ENCODE measurements at places on chromosomes 7 and 10. TPM values are rescaled to one million over a fixed set of nuclear protein-coding genes. Genes with fewer than 3 reads are reported as not detected.

DNA sequence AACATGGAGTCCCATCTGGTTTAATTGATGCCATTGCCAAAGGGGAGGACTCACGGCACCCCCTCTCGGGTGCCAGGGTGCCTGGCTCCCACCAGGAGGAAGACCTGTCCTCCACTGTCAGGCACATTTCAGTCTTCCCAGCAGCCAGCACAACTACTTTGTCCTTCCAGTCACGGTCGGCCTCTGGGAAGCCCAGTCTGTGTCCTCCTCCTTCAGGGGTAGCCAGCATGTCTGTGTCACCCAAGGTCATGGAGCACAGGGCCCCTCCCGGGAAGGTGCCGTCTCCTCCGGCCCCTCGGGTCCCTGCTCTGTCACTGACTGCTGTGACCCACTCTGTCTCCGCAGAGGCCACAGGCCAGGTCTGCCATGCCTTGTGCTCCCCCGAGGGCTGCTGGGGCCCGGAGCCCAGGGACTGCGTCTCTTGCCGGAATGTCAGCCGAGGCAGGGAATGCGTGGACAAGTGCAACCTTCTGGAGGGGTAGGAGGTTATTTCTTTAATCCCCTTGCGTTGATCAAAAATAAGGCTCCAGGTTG, 142.4 kb downstream of the EGFR start:
- H3K4me1 ChIP-seq, result peaks cover 14% of the 10 kb centered on the region
- peaks cover 78% of the 10 kb centered on the region for H3K36me3 ChIP-seq
- H3K27ac ChIP-seq, result no peak overlapping the region
- no peaks in the 10 kb centered on the region for H3K27me3 ChIP-seq

DNA sequence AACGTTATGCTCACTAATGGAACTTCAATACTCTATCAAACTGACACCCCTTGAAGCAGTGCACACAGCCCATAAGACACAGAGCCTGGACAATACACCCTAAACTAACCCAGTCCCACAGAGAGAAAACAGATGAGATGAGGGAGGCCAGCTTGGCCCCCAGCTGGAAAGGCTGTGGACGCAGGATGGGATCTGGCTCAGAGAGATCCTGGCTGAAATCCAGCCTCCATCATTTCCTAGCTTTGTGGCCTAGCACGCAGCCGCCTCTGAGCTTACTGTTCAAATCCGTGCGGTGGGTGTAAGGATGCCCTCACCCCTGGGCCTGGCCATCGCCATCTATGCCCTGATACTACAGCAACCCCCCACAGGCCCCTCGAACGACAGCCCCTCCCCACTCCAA, 32.7 kb downstream of the SNX8 start:
- H3K27me3 ChIP-seq, result no peaks in the 10 kb centered on the region
- H3K27ac ChIP-seq, result no peak overlapping the region
- H3K4me3 ChIP-seq, result no peak overlapping the region
- DNase-seq, result no peak

DNA sequence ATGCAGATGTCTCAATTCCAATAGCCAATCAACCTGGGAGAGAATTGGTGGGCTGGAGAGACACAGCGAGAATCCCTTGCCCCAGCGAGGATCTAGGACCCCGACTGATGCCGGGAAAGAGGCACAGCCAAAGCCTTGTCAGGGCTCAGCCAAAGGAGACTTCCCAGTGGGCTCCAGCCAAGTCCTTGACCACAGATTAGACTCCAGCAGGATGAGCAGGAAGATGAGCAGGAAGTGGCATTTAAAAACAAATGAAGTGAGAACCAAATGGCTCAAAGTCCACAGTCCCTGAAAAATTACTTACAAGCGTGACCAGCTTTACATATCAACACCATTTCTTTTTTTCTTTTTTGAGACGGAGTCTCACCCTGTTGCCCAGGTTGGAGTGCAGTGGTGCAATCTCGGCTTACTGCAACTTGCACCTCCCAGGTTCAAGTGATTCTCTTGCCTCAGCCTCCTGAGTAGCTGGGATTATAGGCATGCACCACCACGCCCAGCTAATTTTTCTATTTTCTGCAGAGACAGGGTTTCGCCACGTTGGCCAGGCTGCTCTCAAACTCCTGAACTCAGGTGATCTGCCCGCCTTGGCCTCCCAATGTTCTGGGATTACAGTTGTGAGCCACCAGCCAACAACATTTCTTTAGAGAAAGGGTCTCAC, 40.2 kb downstream of the CTBP2 start:
- H3K4me3 ChIP-seq, result no peak overlapping the region
- DNase-seq, result no peak
- no peaks in the 10 kb centered on the region for H3K27me3 ChIP-seq
- peaks cover 15% of the 10 kb centered on the region for H3K36me3 ChIP-seq

- H3K27ac ChIP-seq, result peak overlapping the region; percentile 97
- peak; percentile 62 for DNase-seq
- H3K4me1 ChIP-seq, result peaks cover 35% of the 10 kb centered on the region
- H3K27me3 ChIP-seq, result no peaks in the 10 kb centered on the region
- H3K4me3 ChIP-seq, result peak overlapping the region; percentile 83
Measured at GRCh38 chr10:50417486-50417885, 166.2 kb upstream of the ASAH2 start.

DNA sequence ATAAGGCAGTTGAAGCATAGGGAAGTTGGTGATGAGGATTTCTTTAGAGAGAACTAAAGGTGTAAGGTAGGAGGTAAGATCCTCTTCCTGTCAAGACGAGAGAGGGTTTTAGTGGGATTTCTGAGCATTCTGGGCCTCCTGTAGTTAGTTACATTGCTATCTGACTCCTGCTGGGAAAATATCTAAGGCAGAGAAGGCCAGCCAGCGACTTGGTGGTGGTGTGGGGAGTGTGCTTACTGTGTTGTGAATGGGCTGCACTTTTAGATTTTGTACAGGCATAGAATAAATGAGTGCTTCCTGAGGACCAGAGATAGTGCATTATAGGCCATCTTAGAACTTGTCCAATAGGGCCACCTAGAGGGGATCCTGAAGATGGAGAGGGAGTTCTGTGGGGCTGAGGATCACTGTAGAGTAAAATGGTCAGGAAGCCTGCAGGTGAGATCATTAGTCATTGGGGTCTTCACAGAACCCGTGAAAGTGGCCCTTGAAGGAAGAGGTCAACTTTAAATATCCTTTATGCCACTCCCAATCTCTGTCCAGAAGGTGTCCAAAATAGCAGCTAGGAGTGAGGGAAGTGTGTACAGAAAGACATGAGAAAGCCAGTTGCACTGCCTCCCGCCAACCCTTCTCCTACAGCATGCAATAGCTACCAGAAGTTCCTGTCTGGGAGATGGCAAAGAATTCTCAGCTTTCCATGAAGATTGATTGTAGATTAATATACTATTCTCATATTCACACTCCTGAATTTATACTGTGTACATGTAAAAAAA, 266.6 kb downstream of the POLR1F start:
- no peaks in the 10 kb centered on the region for H3K36me3 ChIP-seq
- DNase-seq, result peak; percentile 56
- no peak overlapping the region for H3K4me3 ChIP-seq
- H3K27me3 ChIP-seq, result no peaks in the 10 kb centered on the region
- no peak overlapping the region for H3K27ac ChIP-seq

DNA sequence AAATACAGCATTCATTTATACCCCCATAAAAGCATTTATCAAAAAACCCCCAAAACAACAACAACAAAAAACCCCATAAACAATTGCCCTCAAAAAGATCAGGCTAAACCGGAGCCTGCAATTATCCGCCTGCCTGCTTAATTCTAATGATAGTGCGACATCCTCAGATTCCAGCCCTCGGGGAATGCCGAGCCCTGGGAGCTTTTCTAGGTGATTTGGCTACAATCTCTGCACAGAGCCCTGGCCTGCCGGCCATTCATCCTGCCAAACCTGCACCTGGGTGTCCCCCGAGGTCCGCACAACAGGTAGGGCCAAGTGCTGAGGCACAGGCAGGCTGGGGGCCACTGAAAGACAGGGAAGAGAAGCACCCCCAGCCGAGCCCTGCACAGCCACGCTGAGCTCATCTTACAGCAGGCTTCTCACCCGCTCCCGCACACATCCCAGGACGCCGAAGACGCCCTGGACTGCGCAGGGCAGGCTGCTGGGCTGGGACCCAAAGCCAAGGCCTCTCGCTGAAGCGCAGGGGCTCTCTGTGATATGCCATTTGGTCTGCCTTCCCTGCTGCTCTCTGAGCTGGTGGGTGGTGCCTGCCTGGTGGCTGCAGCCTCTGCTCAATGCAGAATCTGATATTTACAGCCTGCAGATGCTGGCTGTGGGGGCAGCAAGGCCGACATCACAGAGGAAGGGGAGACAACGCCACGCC, 57.5 kb downstream of the CAMK2B start:
- H3K4me1 ChIP-seq, result no peaks in the 10 kb centered on the region
- H3K27me3 ChIP-seq, result peaks cover 24% of the 10 kb centered on the region
- no peak overlapping the region for H3K27ac ChIP-seq
- no peak overlapping the region for H3K4me3 ChIP-seq
- no peaks in the 10 kb centered on the region for H3K36me3 ChIP-seq

DNA sequence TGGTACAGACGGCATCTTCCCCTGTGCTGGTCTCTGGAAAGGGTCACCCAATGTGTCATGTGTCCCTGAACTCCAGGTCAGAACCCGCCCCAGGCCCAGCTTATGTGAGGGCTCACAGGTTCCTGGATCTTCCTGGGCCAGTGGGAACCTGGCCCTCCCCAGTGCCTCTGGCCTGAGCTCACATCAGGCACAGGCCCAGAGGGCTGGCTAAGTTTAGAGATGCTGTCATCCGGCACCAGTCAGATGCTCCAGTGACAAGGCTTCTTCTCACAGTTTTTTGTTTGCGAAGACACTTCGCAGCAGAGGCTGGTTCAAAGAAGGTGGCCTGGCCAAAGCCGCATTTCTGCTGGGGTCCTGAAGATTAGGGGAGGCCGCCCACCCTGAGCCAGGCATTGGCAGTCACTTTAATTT, 11.8 kb downstream of the CAMK2B start:
- no peaks in the 10 kb centered on the region for H3K4me1 ChIP-seq
- H3K27me3 ChIP-seq, result peaks cover 3% of the 10 kb centered on the region
- no peak for DNase-seq
- no peak overlapping the region for H3K27ac ChIP-seq
- no peak overlapping the region for H3K4me3 ChIP-seq

GRCh38 chr7:43921423-43921822, 4.8 kb upstream of the UBE2D4 start:
- no peak overlapping the region for H3K4me3 ChIP-seq
- no peak overlapping the region for H3K27ac ChIP-seq
- DNase-seq, result no peak
- H3K4me1 ChIP-seq, result peaks cover 4% of the 10 kb centered on the region
- no peaks in the 10 kb centered on the region for H3K27me3 ChIP-seq
- no peaks in the 10 kb centered on the region for H3K36me3 ChIP-seq

DNA sequence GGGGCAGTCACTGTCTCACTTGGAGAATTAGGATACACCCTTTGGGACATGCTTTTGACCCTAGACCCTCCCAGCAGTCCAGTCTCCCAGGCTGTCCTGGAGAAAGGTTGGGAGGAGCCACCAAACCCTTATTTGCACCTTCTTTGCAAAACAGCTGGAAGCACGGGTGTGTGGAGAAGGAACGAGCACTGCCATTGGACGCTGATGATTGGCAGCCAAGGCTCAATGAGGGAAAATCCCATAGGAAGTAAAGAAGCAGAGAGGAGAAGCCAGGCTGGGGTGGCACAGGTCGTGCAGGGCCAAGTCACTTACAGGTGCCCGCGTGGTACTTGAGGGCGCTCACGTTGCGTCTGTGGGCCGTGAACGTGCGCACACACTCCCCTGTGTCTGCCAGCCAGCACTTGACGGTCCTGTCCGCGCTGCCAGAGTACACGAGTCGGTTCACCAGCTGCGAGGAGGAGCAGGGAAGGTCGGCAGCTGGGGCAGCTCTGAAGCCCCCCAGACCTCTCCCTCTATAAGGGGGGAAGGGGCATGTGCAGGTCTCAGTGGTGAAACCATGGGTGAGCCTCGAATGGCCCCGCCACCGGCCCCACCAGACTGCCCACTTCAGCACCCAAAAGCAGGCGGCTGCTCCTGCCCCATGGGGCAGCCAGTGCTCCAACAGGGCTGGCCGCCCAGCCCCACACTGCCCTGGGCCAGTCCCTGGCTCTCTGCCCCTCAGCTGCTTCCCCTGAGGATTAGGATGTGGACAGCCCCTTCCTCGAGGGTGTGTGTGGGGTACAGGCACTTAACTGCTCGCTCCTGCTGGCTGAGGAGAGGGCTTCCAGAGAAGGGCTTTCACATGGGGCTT, 24.8 kb downstream of the WDR86 start:
- H3K4me1 ChIP-seq, result no peaks in the 10 kb centered on the region
- no peak overlapping the region for H3K4me3 ChIP-seq
- no peak for DNase-seq
- peaks cover 11% of the 10 kb centered on the region for H3K27me3 ChIP-seq
- H3K36me3 ChIP-seq, result no peaks in the 10 kb centered on the region

DNA sequence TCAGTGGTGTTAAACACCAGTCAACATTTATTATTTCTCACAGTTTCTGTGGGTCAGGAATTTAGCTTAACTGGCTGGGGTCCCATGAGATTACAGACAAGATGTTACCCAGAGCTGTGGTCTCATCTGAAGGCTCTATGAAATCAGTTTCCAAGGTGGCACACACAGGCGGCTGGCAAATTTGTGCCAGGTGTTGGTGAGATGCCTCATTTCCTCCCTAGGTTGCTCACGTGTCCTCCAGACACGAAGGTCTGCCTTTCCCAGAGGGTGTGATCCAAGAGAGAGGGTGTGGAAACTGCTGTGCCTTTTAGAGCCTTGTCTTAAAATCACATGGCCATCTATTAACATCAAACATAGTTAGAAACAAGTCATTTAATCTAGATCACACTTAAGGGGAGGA, 209.0 kb downstream of the JCAD start:
- H3K36me3 ChIP-seq, result no peaks in the 10 kb centered on the region
- no peaks in the 10 kb centered on the region for H3K27me3 ChIP-seq
- peaks cover 18% of the 10 kb centered on the region for H3K4me1 ChIP-seq
- no peak overlapping the region for H3K4me3 ChIP-seq

- H3K4me1 ChIP-seq, result no peaks in the 10 kb centered on the region
- no peaks in the 10 kb centered on the region for H3K27me3 ChIP-seq
- H3K27ac ChIP-seq, result no peak overlapping the region
- H3K36me3 ChIP-seq, result no peaks in the 10 kb centered on the region
- no peak for DNase-seq
Measured at GRCh38 chr7:139557857-139558581, 34.5 kb downstream of the CLEC2L start.

GRCh38 chr7:45979275-45980180, 58.5 kb upstream of the IGFBP3 start:
- no peak overlapping the region for H3K4me3 ChIP-seq
- no peaks in the 10 kb centered on the region for H3K36me3 ChIP-seq
- DNase-seq, result no peak
- H3K4me1 ChIP-seq, result peaks cover 49% of the 10 kb centered on the region

Gene EPC1
- 43.9 TPM for total RNA-seq

Gene PKD2L1
- total RNA-seq, result not detected

Gene CRHR2
- total RNA-seq, result not detected

Gene OGA
- total RNA-seq, result 69.3 TPM

Gene TRIM73
- total RNA-seq, result 0.39 TPM

Gene CALML5
- total RNA-seq, result not detected

Gene HABP2
- not detected for total RNA-seq

Gene VPS50
- total RNA-seq, result 20.8 TPM

Gene CCDC3
- 21.3 TPM for total RNA-seq

Gene DENND2A
- total RNA-seq, result 30.0 TPM

Gene MBL2
- not detected for total RNA-seq

Gene LFNG
- total RNA-seq, result 0.97 TPM

Gene GPR85
- total RNA-seq, result 7.1 TPM

Gene AASS
- 18.7 TPM for total RNA-seq

Measured in SJSA1 (cell line).